Left lobe of liver (tissue), 2 donors: ENCODE measurements at places on chromosomes 1 and 21. TPM values are rescaled to one million over a fixed set of nuclear protein-coding genes. Genes with fewer than 3 reads are reported as not detected.

DNA sequence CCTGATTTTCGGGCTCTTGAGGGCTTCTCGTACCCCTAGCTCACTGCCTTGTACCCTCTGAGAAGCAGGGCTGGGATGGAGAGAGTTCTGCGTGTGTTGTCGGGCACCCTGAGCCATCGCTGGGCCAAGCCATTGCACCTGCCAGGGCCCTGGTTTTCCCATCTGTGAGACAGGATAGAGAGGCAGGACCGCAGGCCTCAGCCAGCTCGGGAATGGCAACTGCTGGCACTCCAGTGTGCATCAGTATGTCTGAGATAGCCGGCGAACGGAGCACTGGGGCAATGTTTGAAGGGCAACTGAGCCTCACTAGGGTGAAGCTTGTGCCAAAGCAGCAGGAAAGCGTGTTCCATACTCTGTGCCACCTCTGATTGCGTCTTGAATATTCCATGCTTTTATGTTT lies 66.9 kb downstream of the TENT5C start:
- DNase-seq, result no peak

The NUDC gene
- total RNA-seq, result 43.2 TPM

- DNase-seq, result no peak
Observed at GRCh38 chr1:174872615-174873058, 127.1 kb upstream of the CACYBP start.

GRCh38 chr1:37765916-37766664 lies 1.2 kb upstream of the EPHA10 start:
- DNase-seq, result no peak

GRCh38 chr21:45551316-45551715 lies 9.1 kb upstream of the SLC19A1 start:
- no peak for DNase-seq

- DNase-seq, result no peak
Observed at GRCh38 chr1:214292322-214292721, 11.4 kb downstream of the SMYD2 start.

DNA sequence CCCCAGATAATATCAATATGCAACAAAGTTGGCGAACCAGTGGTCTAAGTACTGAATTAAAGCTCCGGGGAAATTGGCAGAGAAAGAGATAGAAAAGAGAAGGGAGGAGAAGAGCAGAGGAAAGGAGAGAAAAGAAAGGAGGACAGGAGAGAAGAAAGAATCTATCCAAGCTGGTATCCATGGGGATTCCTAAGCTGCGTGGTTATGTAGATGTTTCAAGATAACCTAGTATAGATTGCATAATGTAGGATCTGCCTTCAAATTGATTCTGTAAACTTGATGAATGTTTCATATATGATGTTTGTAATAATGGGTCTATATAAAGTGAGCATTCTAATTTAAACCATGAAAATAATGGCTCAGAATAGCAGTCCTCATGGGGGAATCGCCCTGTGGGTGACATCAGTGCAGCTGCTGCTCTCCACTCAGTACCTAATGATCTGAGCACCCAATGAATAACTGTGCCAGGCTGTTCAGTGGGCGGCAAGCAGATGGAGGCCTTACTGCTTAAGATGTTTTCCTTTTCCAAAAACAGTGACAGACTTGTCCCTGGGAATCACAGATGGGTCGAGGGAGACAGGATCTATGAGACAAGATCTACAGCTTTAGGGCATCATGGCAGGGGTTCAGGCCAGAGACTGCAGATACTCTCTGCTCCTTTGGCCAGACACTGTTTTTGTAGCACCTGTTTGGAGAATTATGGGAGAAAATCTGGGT lies 78.0 kb downstream of the LAMC2 start:
- DNase-seq, result no peak

The CLDN19 gene
- not detected for total RNA-seq

DNA sequence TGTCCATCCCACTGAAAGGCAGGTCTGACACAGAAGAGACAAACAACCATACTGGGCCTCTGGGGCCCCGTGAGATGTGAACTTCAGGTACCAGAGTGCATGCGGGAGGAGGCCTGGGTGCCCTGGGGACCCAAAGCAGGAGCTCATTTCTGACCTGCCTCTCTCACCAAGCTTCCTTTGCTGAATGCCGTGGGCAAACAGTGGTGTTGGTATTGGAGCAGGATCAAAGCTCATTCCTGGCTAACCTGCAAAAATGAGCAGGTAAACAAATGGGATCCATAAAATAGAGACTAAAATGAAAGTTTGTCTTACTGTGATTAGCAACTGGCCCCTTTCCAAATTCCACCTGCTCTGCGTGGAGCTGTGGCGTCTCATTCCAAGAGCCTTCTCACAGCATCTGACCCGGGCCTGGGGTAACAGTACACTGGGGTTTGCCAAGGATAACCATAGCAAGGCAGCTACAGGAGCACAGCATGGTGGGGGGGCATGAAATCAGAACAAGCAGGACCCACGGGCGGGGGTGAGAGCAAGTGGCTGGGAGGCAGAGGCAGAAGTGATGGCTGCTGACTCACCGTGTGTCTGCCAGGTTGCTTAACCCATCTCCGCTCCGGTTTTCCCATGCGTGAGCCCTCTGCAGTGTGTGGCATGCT lies 103.6 kb downstream of the KIF26B start:
- no peak for DNase-seq

GRCh38 chr1:202105571-202106339 lies 17.0 kb upstream of the GPR37L1 start:
- no peak for DNase-seq

The GPR61 gene
- total RNA-seq, result not detected

The MTARC2 gene
- 129 TPM for total RNA-seq

The ATP6V1G3 gene
- total RNA-seq, result not detected

DNA sequence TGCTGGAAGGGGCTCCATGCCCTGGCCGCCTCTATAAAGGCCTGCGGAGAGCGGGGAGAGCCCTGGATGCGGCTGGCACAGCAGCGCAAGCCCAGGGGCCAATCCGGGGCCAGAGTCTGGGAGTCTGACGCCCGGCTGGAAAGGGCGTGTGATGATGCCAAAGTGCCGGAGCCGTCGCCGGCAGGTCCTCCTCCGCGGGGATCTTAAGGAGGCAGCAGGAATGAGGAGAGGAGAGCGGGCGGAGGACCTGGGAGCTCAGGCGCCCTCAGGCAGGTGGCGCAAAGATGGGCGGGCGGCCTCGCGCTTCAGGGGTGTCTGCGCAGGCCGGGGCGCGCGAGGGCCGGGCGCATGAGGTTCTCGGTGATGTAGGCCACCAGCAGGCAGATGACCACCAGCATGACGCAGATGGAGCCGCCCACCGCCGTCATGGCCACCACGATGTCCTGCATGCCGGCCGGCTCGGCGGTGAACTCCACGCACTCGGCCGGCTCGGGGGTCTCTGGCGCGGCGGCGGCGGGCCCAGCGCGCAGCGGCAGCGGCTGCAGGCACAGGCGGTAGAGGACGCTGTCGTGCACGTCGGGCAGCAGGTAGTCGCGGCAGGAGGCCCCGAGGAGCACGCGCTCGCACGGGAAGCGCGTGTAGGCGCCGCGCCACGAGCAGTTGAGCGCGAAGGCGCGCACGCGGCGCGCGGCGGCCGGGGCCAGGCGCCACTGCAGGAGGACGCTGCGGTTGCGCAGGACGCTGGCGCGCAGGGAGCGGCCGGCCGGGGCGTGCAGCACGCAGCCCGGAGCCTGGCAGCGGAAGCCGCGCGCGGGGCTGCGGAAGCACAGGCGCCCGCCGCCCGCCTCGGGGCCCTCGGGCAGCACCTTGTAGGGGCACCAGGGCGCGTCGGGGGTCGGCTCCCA lies 653 bp downstream of the FNDC10 start:
- no peak for DNase-seq

The RHD gene
- 0.18 TPM for total RNA-seq

The ACTRT2 gene
- total RNA-seq, result not detected

The SPRR1A gene
- total RNA-seq, result not detected

- DNase-seq, result no peak
Observed at GRCh38 chr1:218164930-218165700, 120.0 kb upstream of the RRP15 start.

The PCSK9 gene
- total RNA-seq, result 31.6 TPM

GRCh38 chr1:35718492-35719336 lies at the start of gene C1orf216:
TSS of gene C1orf216 (minus strand) at chr1:35718884. CDS start at chr1:35716321, 2,563 bp downstream.
- DNase-seq, result peak; percentile 76
